Omental fat pad (tissue), 4 donors: ENCODE measurements at places on chromosomes 12 and 14.

DNA sequence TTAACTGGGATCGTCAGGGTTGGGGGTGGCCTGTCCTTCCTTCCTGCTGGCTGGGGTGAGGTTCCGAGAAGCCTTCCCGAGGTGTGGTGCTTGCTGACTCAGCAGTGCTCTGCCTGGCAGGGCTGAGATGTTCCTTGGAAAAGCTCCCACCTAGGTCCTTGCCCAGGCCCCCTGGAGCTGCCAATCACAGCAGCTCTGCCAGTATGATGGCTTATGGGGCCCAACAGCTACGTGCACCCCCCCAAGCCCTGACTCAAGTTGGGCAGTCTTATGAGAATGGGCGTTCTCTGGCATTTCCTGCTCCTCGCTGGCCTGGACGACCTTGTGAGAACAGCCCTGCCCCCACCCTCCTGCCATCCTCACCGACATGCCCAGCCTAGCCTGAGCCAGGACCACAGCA, 292.2 kb upstream of the CRY1 start:
- no peak for DNase-seq

DNA sequence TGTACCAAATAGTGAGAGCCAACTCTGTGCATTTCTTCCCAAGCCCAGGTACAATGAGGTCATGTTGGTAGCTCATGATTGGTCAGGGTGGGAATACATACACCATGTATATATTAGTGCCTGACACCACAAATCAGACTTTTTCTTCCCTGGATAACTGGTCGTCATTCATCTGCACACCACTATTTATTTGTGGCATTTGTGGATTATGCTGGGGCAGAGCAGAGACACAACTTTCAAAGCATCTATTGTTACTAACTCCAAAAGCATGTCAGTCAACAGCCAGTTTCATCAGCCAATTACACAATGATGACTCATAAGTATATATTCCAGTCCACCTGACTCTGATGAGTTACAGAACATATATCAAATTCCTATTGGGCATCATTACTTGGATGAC, 181.7 kb downstream of the ADAMTS20 start:
- no peak for DNase-seq

- DNase-seq, result no peak
These were observed 93.1 kb upstream of the HIF1A start for GRCh38 chr14:61602003-61602732.

DNA sequence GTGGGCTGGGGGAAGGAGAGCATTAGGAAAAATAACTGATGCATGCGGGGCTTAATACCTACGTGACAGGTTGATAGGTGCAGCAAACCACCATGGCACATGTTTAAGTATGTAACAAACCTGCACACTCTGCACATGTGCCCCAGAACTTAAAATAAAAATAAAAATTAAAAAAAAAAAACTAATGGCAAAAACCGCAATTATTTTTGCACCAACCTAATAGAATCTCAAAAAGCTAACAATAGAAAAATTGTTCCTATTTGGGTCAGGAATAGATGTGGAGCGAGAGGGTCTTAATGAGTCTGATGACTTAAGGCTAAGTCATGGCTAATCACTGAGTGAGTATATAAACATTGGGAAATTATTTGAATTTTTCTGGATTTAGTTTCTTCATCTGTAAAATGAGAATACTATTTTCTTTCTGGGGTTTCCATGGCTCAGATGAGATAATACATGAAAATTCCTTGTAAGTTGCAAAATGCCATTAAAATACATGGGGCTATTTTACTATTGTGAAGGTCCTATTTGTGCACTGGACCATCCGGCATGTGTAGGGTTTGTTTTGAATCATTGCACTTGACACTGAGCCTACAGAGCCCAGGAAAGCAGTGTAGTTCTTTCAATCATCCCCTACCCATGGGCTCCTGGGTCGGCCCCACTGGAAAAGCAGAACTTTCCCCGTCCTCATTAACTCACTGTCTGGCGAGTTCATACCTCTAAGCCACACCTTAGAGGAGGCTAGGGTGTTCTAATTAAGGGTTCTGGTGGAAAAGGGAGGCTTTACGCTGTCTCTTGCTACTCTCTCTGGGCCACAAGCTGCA, 164.1 kb upstream of the NTF3 start:
- DNase-seq, result no peak

DNA sequence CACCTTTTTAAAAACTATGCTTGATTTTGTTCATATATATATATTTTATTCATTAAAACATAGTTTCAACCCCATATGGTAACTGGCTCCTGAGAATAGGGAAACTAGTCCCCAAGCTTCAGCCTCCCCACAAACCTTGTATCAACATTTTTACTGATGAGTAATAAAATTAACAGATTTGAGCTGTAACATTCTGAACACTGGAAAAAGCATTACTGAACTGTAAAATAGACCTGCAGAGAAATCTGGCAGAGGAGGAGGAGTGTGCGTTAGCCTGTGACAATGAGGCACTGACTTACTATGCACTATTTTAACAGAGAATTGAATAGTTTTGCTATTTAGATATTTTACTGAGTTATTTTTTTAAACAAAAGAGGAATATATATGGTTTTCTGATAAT, 43.1 kb downstream of the FRS2 start:
- DNase-seq, result no peak

DNA sequence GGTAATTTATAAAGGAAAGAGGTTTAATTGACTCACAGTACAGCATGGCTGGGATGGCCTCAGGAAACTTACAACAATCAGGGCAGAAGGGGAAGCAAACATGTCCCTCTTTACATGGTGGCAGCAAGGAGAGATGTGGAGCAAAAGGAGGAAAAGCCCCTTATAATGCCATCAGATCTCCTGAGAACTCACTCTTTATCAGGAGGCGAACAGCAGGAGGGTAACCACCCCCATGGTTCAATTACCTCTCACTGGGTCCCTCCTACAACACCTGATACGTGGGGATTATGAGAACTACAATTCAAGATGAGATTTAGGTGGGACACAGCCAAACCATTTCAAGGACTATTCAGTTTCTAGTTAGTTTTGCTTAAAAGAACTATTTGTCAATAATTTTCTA, 453.3 kb downstream of the C12orf50 start:
- no peak for DNase-seq

DNA sequence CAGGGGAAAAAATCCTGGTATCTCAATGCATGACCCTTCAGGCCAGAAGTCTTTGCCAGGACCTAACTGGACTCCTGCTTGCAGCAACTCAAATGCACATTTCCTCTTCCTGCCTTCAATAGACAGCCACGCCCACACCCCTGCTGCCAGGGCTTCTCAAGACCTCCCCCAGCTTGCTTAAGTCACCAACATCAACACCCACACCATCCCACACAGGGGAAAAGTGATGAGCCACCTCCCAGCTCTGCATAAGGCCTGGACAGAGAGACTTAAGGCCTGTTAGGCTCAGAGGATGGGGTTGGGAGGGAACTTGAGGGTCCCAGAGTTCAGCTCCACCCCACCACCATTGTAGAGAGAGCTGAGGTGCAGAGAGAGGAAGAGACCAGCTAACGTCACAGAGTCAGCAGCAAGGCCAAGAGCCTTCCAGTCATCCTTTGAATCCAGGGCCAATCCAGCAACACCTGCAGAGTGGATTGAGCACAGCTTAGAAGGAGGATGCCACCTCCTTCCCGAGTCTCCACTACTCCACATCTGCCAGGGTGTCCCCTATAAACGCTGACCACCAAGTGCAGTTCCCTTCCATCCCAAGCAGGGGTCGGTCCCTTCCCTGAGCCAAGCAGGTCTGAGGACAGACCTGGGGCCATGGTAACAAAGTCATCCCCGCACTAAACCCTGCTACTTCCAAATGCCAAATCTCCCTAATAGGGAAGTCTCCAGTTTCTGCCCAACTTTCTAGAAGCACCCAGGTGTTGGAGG, 50.0 kb downstream of the KDM2B start:
- DNase-seq, result peak; percentile 45

- DNase-seq, result no peak
These were observed 49.8 kb upstream of the USP15 start for GRCh38 chr12:62210422-62210821.

DNA sequence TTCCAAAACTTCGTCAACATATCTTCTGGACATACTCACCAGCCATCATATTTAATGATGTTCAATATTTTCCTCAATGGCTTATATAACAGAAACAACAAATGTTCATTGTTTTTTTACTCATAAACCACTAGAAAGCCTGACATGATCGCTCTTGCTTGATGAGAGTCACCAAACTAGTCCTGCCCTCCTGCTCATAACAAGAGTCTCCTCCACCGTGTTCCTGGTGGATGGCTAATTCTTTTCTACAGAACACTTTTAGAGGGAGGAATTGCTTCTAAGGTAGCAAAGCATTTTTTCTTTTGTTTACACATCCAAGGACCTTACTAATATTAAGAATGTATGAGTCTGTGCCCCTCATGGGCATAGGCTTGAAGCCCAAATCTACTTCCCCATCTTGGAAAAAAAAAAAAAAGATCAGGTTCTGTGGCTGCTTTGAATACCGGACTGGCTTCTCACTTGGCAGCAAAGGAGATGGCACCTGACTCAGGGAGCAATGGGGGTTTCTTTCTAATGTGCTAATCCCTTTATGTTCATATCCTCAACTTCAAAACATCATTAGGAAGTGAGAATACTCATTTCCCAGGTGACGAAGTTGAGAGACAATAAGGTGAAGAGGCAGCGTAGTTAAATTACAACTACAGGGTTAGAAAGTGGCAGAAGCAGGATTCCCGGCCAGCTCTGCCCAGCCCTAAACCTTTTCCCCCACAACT, 188.8 kb downstream of the EPS8 start:
- no peak for DNase-seq

GRCh38 chr12:103729499-103729898, 111.5 kb downstream of the NT5DC3 start:
- no peak for DNase-seq

GRCh38 chr12:25833657-25834056, 124.8 kb upstream of the RASSF8 start:
- DNase-seq, result no peak

- no peak for DNase-seq
These were observed 25.2 kb downstream of the DUSP16 start for GRCh38 chr12:12537421-12537820.

DNA sequence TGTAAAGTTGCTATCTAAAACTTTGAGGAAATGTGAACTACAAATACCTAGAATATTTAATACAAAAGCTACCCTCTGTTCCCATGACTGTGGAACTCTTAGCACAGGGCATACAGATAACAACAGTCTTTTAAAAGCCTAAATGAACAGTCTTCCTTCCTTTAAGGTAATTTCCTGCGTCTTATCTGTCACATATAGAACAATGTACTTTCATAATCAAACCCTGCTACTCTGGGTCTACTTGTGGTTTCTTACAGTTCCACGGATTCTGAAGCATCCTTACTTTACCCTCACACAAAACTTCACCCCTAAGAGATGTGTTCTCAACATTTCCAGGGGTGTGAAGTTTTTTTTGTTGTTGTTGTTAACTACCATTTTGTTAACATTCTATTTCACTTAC, 5.1 kb downstream of the PKP2 start:
- no peak for DNase-seq

GRCh38 chr14:36747411-36748184, 85.9 kb downstream of the PAX9 start:
- no peak for DNase-seq

GRCh38 chr14:50875359-50876070, 3.7 kb downstream of the ABHD12B start:
- DNase-seq, result no peak

- DNase-seq, result no peak
These were observed 275.0 kb upstream of the G2E3 start for GRCh38 chr14:30283822-30284446.

GRCh38 chr12:75724928-75725312, 213.5 kb upstream of the KRR1 start:
- DNase-seq, result no peak

DNA sequence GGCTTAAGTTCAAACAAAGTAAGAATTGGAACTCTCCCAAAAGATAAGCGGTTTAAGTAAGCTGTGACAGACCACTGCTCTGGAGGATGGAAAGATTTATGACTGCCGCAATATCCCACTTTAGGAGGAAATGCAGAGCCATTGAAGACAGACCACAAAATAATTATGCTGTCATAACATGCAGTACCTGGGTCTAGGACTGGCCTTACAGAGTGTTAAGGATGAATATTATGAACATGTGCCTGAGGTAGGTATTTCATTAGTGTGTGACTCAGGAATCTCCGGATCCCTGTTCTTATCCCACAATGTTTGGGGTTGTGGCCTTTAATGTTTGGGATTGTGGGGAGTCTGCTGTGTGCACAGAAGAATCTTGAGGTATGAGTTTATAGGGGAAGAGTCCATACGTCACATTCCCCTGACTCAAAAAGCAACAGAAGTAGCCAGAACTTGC, 114.9 kb downstream of the SAMD4A start:
- DNase-seq, result no peak

GRCh38 chr14:89397569-89398230, 19.3 kb downstream of the FOXN3 start:
- no peak for DNase-seq

DNA sequence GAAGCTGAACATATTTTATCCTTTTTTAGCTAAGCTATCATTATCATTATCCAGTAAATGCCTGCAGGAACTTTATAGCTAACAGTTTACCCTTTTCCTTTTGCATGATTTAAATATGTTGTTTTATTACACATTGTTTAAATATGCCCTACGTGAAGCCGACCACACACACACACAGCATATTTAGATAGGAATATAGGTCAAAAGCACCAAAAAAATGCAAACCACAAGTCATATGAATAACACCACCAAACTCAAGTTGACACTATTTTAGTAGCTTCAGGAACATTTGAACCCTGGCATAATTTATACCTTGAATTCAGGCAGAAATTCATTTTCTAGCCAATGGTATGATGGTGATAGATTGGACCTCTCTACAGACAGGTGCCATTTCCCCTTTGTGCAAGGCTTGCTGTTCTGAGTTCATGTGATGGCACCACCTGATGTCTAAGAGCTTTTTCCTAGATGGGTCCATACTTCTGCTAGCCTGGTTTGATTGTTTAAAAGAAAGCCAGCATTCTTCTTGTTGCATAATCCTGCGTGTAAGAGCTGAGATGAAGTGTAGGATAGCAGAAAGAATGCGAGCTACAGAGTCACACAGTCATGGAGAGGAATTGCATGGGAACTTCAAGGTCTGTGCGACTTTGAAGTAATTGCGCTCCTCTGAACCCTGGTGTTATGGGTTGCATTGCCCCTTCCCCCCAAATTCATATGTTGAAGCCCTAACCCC, 454.8 kb upstream of the SOX5 start:
- DNase-seq, result no peak

- DNase-seq, result no peak
These were observed 53.6 kb upstream of the EIF5 start for GRCh38 chr14:103280278-103280928.

GRCh38 chr14:51604073-51604472, 47.6 kb upstream of the FRMD6 start:
- no peak for DNase-seq

GRCh38 chr12:30213166-30213565, 429.4 kb upstream of the TMTC1 start:
- no peak for DNase-seq

- DNase-seq, result no peak
These were observed 71.5 kb downstream of the EP400 start for GRCh38 chr12:132021031-132021871.

DNA sequence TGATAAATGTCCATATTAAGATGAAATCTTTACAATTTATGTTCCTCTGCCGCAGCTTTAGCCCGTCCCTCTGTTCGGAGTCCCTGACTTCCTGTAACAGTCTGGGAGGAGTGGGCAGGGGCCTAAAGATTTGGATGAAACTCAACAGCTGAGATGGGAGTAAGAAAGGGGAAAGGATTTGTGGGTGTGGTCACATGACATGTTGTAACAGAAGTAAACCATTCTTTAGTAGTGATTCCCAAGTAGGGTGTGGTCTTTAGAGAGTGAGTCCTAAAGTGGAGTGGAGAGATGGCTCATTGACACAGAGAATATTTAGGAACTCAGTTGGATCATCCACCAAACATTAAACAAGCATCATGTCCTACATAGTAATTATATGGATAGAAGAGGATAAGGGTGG, 12.9 kb downstream of the TMEM117 start:
- DNase-seq, result no peak
